ENCODE measurements at places on chromosomes 2 and 18.
A peak's percentile ranks its signal among the peaks of the same experiment; 100 is the strongest.

- no peak for DNase-seq
Measured at GRCh38 chr2:3025984-3026383, 351.6 kb downstream of the EIPR1 start.

GRCh38 chr18:9181275-9181674, 44.7 kb downstream of the ANKRD12 start:
- DNase-seq, result no peak

DNA sequence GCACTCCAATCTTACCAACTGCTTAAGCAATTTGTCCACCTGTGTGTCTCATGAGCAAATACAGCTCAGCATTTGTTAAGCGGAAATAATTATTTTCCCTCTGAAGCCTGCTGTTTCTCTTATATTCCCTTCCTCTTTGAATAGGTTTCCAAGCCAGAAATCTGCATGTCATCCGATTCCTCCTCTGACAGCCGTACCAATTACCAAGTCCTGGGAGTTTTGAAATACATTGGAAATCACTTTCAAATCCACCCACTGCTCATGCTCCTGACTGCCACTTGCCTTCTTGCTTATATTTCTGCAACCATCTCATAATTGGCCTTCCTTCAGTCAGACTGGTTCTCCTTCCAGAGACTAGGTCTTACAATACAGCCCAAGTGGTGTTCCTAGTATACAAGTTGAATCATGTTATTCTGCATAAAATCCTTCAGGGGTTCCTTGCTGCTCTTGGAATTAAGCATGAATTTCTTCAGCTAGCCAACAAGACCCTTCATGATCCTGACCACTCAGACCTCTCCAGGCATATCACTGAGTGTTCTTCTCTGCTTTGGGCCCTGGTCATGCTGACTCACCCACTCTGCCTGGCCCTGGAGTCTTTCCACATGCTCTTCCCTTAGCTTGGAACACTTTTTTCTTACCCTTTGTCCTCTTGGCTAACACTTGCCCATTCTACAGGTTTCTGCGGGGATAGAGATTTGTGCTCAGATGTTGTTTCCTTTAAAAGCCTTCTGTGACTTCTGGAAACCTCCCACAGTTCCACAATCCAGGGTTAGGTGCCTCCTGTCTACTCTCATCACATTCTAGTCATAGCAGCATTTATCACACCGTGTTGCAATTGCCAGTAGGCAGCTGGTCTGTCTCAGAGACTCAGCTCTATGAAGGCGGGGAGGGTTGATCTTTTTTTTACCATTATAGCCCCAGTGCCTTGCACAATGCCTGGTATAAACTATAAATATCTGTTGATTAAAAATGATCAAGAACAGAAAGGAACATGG, 157.6 kb downstream of the ARL6IP6 start:
- no peak for DNase-seq

DNA sequence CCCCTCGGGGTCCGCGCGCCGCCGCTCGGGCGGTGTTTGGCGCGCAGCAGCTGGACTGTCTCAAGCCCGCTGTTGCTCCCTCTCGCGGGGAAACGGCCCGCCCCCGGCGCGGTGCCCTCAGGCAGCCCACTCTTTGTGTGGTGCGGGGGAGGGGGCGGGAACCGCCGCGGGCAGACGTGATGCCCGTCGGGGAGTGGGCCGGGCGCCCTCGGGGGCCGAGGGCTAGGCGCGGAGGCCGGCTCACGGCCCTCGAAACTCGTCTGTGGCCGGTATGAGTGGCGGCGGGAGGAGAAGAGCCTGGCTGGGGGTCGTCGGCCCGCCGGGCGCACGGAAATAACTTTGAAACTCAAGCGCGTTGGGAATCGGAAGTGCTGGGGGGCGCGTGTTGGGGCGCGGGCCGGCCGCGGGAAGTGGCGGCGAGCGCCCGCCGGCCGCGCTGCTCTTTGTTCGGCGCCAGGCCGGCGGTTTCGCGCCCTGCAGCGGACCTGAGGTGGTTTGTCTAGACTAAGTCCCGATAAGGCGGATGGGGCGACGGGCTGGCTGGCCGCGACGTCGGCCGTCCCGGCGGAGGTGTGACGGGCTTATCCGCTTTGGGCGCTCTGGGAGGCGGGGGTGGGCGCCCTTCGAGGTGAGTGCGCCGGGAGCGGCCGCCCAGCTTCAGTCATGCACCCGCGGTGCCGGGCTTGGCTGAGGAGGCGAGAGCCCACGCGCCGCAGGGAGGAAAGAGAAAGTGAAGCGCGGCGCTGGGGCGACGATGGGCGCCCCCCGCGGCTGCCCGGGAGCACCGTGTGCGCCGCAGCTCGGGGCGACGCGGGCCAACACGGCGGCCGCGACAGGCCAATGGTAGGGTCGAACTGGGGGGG, 679 bp downstream of the PTMA start:
- peak; percentile 75 for DNase-seq

DNA sequence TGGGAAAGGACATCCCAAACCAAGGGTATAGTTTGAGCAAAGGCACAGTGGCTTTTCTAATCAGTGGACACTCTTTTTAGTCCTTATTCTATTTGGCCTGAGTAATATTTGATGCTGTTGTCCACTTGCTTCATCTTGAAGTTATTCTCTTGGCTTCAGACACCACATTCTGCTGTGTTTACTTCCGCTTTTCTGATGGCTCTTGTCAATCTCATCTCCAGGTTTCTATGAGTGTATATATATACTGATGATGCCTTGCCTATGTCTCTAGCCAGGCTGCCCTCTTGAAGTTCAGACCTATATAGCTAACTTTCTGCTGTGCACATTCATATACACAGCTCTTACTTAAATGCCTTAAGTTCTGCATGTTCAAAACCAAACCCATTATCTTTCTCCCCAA, 83.1 kb downstream of the EFEMP1 start:
- DNase-seq, result no peak

- no peak for DNase-seq
Measured at GRCh38 chr18:27314996-27315395, 129.9 kb upstream of the CHST9 start.

DNA sequence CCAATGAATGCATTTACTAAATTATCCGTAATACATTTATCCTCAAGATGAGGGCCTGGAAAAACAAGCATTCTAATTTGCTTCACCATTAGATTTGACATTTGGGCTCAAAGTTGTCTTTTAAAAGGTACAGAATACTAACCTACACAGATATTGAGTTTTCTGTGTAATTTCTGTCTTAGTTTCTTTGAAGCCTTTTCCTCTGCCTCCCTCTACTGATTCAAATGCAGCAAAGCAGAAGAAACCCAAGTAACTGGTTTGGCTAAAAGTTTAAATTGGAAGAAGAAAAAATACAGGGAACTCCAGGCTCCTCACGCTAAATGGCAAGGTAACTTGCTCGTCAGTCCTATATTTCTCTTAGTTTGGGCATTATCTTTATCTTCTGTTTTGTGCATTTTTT, 53.3 kb upstream of the SLC5A7 start:
- no peak for DNase-seq

- no peak for DNase-seq
Measured at GRCh38 chr18:31487246-31488015, 10.5 kb upstream of the DSG2 start.

- DNase-seq, result no peak
Measured at GRCh38 chr2:36289731-36290130, 65.8 kb upstream of the CRIM1 start.

- DNase-seq, result no peak
Measured at GRCh38 chr18:22490429-22490846, 72.7 kb upstream of the CTAGE1 start.

DNA sequence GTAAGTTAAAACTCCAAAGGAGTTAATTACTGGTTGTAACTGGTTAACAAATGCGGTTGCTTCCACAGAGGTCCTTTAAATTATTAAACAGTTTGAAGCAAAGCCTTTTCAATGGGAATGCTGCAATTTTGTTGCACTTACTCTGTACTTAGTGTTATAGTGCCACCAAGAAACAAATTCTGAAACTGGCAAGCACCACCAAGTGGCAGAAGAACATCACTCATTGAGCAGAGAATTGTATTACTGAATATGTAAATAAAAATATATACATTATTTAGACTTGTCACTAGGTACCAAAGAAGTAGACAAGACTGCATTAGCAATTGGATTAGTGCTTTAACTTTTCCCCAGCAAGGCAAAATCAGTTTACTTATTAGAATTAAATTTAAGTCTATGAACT, 2.6 kb upstream of the TMEFF2 start:
- DNase-seq, result no peak

GRCh38 chr2:51789918-51790317, 758.0 kb upstream of the NRXN1 start:
- no peak for DNase-seq

DNA sequence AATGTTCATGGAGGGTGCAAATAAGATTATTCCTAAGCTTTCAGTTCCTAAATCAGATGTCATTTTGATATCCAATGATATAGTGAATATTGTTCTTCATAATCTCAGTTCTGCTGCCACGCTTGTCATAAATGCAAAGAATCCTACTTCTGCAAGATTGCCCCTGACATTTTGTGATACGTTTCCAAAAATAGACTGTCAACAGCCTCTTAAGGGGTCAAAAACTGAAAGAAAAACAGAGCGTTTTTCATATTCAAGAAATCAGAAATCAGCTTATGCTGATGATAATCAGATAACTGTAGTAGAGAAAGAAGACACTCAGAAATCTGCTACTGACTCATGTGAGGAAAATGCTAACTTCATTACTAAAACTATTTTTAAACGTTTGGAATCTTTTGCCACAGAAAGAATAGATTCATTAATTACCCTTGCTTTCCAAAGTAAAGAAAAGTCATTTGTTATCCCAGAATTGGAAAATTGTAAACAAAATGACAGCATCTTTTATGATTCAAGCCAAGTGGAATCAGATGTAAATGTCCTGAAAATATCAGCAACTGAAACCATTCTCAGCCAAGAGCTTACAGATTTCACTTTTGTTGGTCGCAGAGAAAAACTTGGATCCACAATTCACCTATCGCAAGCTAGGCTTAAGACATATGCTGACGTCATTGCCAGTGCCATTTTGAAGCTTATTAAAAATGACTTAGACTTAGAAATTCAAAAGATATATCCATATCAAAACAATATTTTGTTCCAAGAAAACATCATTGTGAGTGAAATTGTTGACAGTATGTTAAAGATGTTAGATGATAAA, 55.1 kb downstream of the FSIP2 start:
- no peak for DNase-seq

- no peak for DNase-seq
Measured at GRCh38 chr2:70659551-70659950, 105.9 kb upstream of the TGFA start.

DNA sequence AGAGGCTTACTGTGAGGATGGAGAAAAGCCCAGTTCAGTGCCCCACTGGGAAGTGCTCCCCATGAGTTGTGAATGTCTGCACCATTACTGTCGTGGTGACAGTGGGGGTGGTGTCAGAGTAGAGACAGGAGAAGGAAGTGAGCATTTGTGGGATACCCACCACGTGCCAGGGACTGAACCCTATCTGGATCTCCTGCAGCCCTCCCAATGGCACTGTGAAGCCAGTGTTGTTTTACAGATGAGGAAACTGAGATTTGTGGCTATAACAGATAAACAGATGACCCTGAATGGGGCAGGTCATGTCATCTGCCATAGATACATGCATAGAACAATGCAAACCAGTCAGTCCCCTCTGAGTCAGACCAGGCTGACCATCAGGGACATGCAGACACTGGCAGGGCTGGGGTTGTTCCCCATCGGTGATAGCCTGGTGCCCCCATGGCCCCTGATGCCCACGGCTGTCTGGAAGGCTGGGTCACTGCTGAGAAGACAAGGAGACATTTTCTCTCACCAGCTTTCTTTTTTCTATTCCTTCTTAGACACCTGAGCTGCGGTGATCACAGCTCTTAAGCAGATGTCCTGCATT, 60.8 kb downstream of the EMILIN2 start:
- DNase-seq, result no peak

Measured in mucosa of descending colon (tissue), 3 donors.